Uterus (tissue), 4 donors: ENCODE measurements at places on chromosomes 7 and 10. TPM values are rescaled to one million over a fixed set of nuclear protein-coding genes. Genes with fewer than 3 reads are reported as not detected.

Gene LIPK
- total RNA-seq: not detected

GRCh38 chr7:35463176-35463700 is 209.3 kb upstream of the TBX20 start:
- no peaks in the 10 kb centered on the region for H3K27me3 ChIP-seq
- DNase-seq: no peak
- H3K4me1 ChIP-seq: no peaks in the 10 kb centered on the region
- no peak overlapping the region for H3K4me3 ChIP-seq
- no peak overlapping the region for H3K27ac ChIP-seq

DNA sequence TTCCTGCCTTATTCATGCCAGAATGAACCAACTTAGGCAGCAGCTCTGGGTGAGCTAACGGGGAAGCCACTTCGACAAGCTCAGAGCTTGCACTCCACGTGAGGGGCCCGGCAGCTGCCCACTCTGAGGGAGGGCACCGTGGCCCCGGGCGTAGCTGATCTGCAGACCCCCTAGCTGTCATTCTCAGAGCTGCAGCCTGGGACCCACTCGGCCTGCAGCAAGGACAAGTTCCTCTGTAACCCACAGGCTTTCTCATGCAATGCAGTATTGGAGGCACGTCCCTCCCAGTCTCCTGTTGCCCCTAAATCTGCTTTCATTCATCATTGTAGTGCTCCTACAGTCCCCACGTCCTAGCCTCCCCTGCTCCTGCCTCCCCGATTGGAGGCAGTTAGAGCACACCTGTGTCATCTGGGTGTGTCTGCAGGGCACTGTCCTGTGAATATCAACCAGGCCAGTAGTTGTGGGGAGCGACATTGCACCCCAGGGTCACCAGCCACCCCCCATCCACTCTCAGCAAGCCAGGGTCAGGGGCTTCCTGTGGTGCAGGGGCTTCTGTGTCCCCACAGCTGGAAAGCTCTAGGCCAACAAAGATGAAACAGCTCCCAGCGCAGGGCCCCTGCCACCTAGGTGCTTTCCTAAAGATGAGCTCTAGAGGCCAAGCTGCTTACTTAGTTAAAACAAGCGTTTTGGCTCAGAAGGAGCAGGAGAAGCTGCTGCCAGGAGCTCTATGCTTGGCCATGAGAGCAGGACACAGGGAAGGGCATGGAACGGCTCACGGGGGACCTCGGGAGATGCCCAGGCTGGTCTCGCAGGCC is 333.6 kb downstream of the ADARB2 start:
- no peaks in the 10 kb centered on the region for H3K27me3 ChIP-seq
- H3K27ac ChIP-seq: no peak overlapping the region
- H3K36me3 ChIP-seq: no peaks in the 10 kb centered on the region

DNA sequence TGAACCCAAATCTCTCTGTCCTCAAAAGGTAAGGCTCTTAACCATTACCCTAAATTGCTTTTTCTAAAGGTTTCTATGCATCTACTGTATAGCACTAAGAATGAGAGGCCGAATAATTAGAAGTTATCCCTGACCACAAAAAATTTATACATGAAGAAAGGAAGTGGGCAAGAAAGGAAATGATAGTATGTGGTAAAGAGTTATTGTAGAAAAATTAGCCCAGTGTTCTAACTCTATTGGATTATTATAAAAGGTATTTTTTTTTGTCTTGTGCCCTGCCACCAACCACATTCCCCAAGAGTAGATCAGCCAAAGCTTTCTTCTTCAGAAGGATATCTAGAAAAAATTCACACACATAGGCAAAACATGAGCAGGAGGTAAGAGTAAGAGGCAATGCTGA is 45.4 kb downstream of the DKK1 start:
- no peaks in the 10 kb centered on the region for H3K27me3 ChIP-seq
- H3K4me1 ChIP-seq: no peaks in the 10 kb centered on the region
- H3K4me3 ChIP-seq: no peak overlapping the region
- DNase-seq: no peak
- H3K36me3 ChIP-seq: no peaks in the 10 kb centered on the region

DNA sequence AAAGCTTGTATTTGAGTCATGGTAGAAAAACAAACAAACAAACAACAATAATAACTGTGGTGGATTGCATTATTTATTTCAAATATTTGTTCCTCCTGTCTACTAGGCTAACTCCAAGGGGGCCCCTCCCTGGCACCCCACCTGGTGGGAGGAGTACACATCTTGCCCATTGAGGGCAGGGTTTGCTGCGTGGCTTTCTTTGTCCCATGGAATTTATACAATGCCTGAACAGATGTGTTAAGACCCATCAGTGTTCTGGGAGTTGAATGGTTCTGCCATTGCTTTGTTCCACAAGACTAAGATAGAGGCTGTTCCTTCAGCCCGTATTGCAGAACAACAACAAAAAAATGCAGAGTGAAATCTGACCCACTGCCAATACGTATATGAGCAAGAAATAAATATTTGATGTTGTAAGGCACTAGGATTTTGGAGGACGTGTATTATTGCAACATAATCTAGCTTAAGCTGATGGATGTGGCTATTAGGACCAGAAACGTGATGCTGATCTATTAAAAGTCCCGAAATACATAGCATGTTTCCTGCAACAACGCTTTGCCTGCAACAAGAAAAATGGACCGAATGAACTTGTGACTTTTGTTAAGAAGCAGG is 119.1 kb upstream of the JCAD start:
- no peak overlapping the region for H3K4me3 ChIP-seq
- no peak for DNase-seq
- H3K27me3 ChIP-seq: no peaks in the 10 kb centered on the region
- H3K36me3 ChIP-seq: no peaks in the 10 kb centered on the region
- no peaks in the 10 kb centered on the region for H3K4me1 ChIP-seq

DNA sequence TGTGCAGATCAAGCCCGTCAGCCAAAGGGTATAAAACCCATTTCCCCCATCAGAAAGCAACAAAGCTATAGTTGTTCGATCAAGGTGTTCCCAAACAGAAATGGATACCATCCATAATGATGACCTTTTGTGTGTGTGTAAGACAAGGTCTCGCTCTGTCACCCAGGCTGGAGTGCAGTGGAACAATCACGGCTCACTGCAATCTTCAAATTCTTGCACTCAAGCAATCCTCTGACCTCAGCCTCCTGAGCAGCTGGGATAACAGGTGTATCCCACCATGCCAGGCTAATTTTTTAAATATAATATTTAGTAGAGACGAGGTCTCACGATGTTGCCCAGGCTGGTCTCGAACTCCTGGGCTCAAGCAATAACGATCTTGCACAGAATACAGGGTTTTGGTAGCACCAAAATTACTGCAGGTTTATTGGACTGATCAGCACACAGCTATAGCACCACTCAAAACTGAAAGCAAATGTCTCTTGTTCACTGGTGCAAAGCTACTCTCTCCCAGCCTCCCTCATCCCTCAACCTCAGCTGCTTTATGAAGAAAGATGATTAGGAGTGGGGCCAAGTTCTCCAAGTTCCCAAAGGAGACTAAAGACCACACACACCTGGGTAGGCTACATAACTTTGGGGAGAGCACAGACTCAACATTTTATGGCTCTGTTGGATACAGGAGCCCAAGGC is 80.5 kb downstream of the ABI1 start:
- no peaks in the 10 kb centered on the region for H3K4me1 ChIP-seq
- no peak overlapping the region for H3K27ac ChIP-seq
- no peaks in the 10 kb centered on the region for H3K36me3 ChIP-seq

DNA sequence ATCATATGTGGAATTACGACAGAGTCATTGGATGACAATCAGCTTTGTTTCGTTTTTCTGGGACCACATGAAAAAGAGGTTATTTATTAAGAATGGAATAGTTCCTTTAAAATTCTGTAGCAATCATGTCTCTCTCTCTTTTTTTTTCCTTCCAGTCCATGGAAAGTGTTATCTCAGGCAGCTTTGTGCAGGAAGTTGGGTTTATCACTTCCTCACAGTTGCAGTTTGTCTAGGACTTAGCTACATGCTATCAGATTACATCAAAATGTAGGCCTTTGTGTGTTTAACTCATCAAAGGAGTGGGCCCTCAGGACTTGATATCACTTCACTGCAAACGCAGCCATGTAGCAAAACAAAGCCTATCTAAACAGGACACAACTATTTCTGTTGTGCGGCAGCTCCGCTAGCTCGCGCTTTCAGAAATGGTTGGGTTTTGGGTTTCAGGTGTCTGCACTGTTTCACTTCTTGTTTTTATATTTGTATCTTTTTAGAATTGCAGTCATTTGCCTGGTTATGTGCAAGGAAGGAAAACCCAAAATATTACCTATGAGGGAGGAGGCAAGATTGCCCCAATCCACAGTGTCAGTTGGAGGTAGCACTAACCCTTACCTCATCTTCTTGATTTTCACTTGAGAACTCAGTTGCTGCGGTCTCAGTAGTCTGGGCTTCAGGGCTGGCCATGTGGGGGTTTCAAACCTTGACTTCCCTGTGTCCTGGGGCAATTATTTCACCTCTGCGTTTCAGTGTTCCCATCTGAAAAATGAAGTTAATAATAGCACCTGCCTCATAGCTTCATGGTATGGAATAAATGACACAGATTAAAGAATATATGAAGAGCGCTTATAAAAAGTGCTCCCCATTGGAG is 66.7 kb downstream of the HHEX start:
- peak overlapping the region; percentile 85 for H3K27ac ChIP-seq
- no peaks in the 10 kb centered on the region for H3K4me1 ChIP-seq
- no peak for DNase-seq
- H3K4me3 ChIP-seq: no peak overlapping the region
- no peaks in the 10 kb centered on the region for H3K36me3 ChIP-seq

DNA sequence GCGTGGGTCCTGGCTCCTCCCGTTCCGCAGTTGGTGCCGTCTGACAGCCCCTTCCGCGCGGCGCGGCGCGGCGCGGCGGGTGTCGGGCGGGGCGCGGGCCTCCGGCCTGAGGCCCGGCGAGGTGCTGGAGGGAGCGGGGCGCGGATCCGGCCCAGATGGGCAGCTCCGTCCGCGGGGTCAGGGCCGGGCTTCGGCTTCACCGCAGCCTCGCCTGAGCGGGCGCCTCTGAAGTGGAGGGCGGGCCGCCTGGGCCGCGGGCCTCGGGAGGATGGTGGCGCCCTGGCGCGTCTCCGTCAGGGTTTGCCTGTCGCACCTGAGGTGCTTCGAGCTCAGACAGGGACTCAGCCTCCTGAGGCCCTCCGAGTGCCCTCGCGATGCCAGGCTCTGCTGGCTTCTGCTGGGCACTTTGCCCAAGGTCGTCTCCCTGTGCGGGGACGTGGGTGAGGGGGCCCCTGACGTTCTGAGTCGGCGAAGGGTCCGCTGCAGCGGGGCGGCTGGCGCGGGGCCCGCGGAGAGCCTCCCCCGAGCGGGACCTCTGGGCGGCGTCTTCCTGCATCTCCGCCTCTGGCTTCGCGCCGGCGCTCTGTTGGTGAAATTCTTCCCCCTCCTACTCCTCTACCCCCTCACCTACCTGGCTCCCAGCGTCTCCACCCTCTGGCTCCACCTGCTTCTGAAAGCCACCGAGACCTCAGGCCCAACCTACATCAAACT is 473 bp downstream of the ADCK2 start:
- H3K36me3 ChIP-seq: no peaks in the 10 kb centered on the region
- no peaks in the 10 kb centered on the region for H3K4me1 ChIP-seq
- peak overlapping the region; percentile 79 for H3K27ac ChIP-seq

GRCh38 chr7:70735313-70735712 is 396.6 kb upstream of the GALNT17 start:
- DNase-seq: no peak
- no peak overlapping the region for H3K4me3 ChIP-seq
- peaks cover 5% of the 10 kb centered on the region for H3K4me1 ChIP-seq
- H3K27ac ChIP-seq: no peak overlapping the region

Gene COL28A1
- total RNA-seq: 0.88 TPM

- no peak for DNase-seq
- H3K27ac ChIP-seq: no peak overlapping the region
- H3K4me3 ChIP-seq: no peak overlapping the region
- no peaks in the 10 kb centered on the region for H3K4me1 ChIP-seq
- H3K36me3 ChIP-seq: no peaks in the 10 kb centered on the region
Measured at GRCh38 chr10:11131112-11131639, 113.5 kb downstream of the CELF2 start.

Gene PDSS1
- total RNA-seq: 17.9 TPM
